ENCODE measurements at places on chromosomes 5 and 9. TPM values are rescaled to one million over a fixed set of nuclear protein-coding genes. Genes with fewer than 3 reads are reported as not detected.
A peak's percentile ranks its signal among the peaks of the same experiment; 100 is the strongest.

PCDHB9 gene
- total RNA-seq, result 0.78 TPM

HAVCR1 gene
- total RNA-seq, result not detected

RPL7A gene
- 1,480 TPM for total RNA-seq

PLCXD3 gene
- total RNA-seq, result 1.6 TPM

DNA sequence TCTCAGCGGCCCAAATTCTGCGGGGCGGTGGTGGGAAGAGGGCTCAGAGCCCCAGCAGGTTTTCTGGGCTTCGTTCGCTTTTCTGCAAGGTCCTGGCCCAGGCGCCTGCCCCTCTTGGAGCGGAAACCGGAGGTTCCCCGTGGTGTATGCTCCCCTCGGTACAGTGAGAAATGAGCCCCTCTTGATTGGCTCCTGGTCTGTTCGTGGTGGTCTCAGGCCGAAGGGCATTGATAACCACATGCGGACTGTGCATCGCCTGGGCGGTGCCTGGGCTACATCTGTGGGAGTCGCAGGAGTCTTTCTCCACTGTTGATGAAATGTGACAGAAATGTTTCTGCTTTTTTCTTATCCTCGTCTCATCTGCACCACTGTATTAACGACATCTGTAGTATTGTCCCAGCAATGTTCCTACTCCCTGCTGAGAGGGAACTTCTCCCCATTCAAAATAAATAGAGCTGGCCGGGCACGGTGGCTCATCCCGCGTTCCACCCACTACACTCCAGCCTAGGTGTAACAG is 682 bp downstream of the MAN1B1 start:
- DNase-seq, result no peak

DNA sequence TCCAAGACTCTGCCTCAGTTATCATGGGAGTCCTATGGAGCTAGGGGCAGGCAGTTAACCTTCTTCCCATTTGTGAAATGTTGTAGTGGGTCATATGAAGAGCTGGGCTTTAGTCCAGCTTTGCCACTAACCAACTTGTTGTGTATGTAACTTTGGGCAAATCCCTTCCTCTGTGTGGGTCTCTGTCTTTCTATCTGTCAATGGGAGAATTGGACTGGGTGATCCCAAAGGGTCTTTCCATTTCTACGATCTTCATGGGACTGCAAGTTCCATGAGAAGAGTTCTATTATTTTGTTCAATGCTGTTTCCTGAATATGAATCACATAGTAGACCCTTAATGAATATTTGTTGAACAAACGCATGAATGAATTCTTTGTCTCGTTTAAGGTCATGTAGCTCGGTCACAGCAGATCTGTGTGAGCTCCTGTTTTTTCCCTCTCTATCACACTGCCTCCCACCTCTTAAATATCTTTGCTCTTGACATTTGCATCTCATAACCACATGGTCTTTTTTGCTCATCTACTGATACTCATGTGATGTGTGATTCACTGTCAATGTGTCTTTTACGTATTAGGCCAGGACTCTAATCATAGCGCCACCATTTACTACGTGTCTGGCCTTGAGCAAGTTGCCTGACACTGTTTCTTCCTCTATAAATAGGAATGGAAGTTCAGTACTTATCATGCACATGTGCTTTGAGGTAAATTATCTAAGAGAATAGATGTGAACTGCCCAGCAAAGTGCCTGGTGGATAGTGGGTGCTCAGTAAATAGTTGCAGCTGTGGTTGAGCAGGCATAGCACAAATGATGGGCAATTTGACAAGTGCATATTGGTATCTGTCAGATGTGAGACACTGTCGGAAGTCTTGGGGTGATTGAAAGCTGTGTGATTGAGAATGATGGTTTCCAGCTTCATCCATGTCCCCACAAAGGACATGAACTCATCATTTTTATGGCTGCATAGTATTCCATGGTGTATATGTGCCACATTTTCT is 37.4 kb downstream of the PTTG1 start:
- no peak for DNase-seq

- DNase-seq, result no peak
Measured at GRCh38 chr5:113371721-113372196, 63.0 kb downstream of the TSSK1B start.

- DNase-seq, result no peak
Measured at GRCh38 chr9:136578626-136578914, 32.7 kb upstream of the NOTCH1 start.

DNA sequence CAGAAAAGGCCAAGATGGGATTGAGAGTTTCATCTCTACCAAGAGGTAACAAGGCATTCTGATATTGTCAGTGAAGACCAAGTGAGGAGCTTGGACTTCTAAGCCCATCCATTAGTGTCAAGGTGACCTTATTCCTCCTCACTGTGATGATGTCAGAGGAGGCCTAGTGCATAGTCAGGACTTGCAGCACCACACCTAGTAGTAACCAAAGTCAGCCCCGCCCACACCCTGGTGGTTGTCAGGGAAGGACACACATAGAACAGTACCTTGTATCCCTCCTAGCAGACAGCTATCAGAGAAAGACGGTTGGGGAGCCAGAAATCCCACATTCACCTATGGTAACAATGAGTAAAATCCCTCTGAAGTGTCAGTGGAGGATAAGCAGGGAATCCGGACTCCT is 111.7 kb downstream of the AP3B1 start:
- no peak for DNase-seq

DNA sequence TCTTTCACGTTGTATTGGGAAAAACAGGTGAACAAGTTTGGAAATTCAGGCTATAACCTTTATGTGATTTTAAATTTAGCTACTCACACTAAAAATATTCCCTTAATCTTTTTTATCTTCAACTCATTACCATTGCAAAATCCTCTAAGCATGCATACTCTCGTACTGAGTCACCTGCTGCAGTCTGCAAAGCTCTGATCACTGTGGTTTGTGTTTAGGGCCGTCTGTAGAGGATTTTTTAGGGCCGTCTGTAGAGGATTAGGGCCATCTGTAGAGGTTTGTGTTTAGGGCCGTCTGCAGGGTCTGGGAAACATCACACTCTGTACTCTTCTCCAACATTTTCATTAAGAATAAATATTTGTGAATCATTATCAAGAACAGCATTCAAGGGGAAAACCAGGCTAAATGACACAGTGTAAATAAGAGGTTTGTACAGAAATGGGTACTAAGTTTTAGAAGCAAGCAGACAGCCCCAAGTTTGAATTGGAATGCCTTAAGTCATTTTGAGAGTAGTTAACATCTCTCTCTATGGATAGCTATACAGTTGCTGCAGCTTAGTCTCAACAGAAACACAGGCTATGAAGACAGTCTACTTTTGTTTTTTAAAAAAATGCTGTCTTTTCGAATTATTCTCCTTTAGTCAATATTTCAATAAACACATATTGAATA is 155.0 kb upstream of the TSLP start:
- DNase-seq, result peak; percentile 23

GRCh38 chr5:93603793-93604643 is 21.0 kb downstream of the NR2F1 start:
- no peak for DNase-seq

DNA sequence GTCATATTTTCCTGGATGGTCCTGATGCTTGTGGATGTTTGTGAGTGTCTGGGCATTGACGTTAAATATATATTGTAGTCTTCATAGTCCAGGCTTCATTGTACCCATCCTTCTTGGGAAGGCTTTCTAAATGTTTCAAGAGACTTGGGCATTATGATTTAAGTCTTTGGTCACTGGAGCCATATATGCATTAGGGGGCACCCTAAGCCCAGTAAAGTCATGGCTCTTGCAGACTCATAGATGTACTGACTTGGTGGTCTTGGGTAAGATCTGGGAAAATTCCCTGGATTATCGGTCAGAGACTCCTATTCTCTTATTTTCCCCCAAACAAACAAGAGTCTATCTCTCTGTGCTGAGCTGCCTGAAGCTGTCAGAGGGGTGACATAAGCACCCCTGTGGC is 271.1 kb downstream of the TRIM36 start:
- DNase-seq, result no peak
